Cerebellum (tissue), 4 donors: ENCODE measurements at places on chromosomes 7 and 10. TPM values are rescaled to one million over a fixed set of nuclear protein-coding genes. Genes with fewer than 3 reads are reported as not detected.

GRCh38 chr7:77386165-77386822, 29.9 kb downstream of the GSAP start:
- DNase-seq, result no peak

- peak; percentile 11 for DNase-seq
These were observed 4.3 kb downstream of the DDC start for GRCh38 chr7:50560865-50561351.

- no peak for DNase-seq
These were observed 24.3 kb upstream of the DNAJB12 start for GRCh38 chr10:72379062-72379461.

DNA sequence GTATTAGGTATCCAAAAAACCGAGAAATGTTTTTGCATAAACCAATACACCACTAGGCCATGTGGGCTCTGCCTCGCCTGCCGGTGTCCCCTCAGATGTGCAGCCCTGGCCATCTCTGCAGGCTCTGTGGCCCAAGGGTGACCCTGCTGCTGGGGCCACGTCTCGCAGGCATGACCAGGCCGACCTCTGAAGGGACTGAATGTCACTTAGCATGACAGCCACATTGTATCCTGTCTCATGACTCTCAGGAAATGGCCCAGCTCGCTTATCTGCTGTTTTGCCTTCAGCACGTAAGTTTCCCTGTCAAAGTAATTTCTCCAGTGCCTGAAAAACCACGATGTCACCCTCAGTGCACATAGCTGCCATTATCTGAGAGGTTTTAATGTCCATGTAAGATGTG, 49.5 kb upstream of the ZNF32 start:
- DNase-seq, result no peak

- no peak for DNase-seq
These were observed 396.6 kb upstream of the KLF6 start for GRCh38 chr10:4181621-4182049.

OR2A1 gene
- total RNA-seq, result not detected

DNA sequence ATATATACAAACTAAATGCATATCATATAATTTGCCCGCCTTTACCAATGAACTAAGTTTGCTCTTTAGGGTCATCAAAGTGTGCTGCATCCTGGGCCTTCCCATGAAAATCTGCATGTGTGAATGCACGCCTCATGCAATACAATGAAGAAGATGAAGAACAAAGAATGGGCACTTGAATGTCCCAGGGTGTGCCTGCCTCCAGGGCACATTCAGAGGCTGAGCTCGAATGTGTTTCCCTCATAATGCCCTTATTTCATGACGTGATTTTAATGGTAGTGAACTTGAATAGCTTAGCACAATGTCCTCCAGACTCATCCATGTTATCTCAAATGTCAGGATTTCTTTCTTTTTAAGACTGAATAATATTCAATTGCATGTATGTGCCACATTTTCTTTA, 824.9 kb downstream of the TNS3 start:
- no peak for DNase-seq

DNA sequence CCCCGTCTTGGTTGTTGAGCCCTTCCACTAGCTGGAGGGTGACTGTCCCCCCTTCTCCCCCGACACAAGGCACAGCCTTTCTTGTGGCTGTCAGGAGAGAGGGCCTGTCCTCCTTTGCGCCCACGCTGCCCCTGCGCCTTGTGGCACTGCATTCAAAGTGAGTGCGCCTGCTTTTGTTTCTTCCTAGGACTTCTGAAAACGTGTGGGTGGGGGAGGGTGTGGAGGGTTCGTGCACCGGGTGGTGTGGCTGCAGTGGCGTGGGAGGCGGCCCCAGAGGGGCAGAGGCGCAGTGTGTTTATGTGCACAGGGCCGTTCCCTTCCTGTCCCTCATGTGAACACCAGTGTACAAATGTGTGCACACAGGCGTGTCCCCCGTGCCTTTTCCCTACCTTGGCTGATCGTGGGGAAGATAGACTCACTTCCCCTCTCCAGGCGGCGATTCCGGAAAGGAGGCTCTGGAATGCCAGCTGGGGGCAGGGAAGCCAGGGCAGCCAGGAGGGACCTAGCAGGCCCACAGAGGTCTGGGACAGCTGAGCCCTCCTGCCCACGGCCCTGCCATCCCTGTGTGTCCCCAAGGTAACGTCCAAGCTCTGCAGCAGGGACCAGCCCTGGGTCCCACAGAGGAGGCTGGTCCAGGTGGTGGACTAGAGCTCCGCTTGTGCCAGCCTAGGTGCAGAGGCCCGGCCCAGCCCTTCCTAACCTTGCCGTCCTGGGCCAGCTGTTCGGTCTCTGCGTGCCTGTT, 88.8 kb downstream of the LHPP start:
- no peak for DNase-seq

- DNase-seq, result no peak
These were observed 86.0 kb upstream of the RET start for GRCh38 chr10:42990721-42991441.

PHF14 gene
- total RNA-seq, result 206 TPM

GRCh38 chr7:31000161-31000693, 36.5 kb downstream of the GHRHR start:
- DNase-seq, result no peak

CCDC172 gene
- not detected for total RNA-seq

IMPDH1 gene
- 38.3 TPM for total RNA-seq

SPDYE8 gene
- not detected for total RNA-seq

PKD2L1 gene
- total RNA-seq, result not detected

CYP2C19 gene
- 0.36 TPM for total RNA-seq

DNA sequence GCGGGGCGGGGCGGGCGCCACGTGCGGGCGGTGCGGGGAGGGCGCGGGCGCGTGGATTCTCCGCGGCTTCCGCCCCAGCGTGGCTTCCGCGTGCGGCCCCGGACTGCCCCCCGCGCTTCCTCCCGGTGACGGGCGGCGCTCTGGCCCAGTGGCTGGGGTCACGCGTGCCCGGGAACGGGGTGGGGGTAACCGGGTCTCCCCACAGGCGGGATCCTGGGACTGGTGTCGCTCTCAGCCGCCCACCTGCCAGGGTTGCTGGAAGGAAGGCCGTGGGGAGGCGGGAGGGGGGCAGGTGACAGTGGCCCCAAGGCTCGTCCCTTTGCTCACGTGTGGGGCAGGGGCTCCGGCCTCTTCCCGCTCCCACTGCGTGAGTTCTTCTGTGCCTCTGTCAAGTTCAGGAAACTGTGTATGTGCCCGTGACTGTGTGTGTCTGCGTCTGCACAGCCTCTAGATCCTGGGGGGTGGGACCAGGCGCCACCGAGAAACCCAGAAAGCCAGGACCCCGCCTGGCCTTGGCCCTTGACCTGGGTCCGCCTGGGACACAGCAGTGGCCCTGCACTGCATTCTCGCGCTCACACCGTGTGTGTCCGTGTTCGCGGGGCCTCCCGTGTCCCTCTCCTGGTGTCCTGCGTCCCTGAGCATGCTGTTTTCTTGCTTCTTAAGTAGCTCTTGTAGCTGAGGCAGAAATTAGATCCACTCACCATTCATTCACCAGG, 919 bp downstream of the MAFK start:
- DNase-seq, result peak; percentile 30

SORCS1 gene
- total RNA-seq, result 25.6 TPM

- DNase-seq, result no peak
These were observed 62.6 kb downstream of the ADK start for GRCh38 chr10:74213571-74214162.

DNA sequence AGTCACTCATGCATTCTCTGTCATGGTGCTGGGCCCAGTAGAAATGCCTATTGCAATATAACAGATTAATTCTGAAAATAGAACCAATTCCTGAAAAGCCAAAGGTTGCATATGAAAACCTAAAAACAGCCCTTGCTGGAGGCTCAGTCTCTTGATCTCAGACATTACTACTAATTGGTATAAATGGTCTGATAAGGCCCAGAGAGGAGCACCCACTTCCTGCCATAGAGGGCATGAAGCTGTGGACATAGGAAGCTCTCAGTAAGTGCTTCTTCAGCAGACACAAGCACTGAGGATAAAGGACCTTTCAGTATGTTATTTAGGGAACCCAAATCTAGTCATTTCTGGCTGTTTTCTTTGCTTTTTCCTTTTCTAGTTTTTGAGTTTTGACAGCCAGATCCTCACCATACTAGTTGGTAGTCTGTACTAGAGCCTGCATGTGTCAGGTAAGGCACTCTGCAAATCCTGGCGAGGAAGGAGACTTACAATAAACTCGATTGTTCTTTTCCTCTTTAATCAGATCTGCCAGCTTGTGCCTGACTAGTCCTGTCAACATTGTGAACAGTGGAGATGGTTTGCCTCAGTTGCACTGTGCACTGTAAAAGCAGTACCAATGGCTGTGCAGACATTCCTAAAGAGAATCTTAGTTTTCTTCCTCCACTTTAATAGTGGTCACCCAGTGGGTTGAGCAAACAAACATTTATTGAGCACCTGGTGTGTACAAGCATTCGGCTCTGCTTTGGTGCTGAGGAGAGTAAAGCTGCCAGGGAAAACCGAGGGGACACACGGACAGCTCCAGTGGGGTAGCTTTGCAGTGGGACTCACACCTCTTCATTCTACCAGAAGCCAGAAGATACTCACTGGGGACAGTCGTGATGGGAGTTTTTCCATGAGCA, 140.9 kb downstream of the CHN2 start:
- DNase-seq, result no peak

GRCh38 chr10:115628616-115629015, 535.5 kb downstream of the ATRNL1 start:
- DNase-seq, result no peak

DNA sequence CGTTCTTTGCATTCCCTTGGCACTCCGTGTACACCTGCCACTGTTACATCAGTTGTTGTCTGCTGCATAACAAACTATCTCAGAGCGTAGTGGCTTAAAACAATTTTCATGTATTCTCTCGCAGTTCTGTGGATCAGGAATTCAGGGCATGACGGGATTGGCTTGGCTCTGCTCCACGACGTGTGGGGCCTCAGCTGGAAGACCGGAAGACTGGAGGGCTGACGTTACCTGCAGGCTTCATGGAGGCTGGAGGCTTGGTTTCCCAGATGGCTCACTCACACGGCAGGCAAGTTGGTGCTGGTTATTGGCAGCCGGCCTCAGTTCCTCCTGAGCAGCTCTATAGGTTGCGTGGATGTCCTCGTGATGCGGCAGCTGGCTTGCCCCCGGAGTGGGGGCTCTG, 25.5 kb downstream of the NYAP1 start:
- peak; percentile 74 for DNase-seq

- no peak for DNase-seq
These were observed 136.8 kb upstream of the PDE1C start for GRCh38 chr7:32206987-32207386.

DNA sequence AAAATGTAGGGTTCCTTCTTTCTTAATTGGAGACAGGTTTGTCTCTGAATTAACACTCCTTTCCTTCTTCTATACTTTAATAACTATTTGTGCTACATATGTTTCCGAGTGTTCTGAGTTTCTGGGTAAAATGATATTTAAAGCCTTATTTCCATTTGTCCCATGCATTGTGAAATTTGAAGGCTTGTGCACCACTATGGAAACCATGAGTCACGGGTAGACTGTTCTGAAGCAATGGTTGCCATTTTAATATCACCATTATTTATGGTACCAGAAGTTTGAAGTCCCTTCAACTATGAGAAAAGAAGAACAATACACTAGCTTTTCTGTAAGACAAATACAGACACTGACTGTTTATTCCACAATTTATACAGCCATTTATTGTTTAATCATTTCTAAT, 44.7 kb upstream of the ZEB1 start:
- DNase-seq, result no peak

PLPP4 gene
- total RNA-seq, result 27.6 TPM

SPDYE11 gene
- total RNA-seq, result not detected

DNA sequence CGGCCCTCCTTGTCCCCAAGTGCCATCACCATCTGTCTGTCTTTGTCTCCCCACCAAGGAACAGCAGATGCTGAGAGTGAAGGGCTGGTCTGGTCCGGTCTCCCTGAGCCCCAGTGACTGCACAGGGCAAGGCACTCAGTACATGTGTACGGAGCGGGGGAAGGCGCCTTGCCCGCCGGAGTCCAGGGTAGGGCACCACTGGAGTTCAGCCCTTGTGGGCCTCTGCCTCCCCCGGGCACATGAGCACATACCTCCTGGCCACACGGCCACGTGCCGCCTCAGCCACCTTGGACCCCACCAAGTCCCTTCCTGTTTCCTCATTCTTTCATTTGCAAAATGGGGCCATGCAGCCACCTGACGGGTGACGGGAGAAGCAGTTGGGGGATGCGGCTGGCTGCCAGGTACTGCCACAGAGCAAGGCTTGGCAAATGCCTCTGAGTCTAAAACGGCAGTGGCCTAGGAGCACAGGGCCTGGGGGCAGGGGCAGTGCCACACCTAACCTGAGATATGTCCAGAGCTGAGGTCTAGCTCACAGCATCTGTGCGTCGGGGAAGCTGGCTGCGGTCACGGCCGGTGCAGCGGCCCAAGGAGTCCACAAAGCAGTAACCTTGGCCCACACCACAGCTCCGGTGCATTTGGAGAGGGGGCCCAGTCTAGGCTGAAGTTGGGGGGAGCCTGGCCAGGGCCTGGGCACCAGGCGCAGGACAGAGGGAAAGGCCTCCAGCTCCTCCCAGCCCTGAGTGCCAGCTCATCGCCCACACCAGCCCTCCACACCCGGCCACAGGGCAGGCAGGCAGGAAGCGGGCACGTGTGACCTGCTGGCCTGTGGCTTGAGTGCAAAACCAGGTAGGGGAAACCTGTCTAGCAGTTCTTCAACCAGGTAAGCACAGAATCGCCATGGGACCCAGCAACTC, 5.2 kb downstream of the ADAP1 start:
- peak; percentile 46 for DNase-seq

GRCh38 chr7:158676906-158677305, 27.7 kb downstream of the NCAPG2 start:
- DNase-seq, result no peak

TAS2R41 gene
- not detected for total RNA-seq

LAMTOR4 gene
- 20.7 TPM for total RNA-seq

- DNase-seq, result no peak
These were observed 55.2 kb upstream of the CCAR1 start for GRCh38 chr10:68665841-68666240.

DNA sequence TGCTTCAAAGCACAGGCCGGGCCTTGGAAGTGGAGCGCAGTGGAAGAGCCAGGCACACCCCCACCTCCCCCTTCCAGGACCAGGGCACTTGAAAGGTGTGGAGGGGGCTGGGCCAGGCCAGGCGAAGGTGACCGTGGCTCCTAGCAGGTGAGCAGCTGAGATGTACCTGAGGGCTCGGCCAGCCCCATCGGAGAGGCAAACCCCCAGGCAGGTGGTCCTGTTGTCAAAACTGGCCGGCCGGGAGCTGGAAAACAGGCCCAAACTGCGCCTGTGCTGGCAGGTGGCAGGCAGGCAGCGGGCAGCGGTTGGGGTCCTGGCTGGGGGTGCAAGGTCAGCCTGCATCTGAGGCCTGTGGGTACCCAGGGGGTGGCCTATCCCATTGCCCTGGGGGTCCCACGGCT, 96.4 kb upstream of the DNAAF5 start:
- DNase-seq, result no peak
